Kidney capillary endothelial cell (primary cell): ENCODE measurements at places on chromosomes 5 and 9.

DNA sequence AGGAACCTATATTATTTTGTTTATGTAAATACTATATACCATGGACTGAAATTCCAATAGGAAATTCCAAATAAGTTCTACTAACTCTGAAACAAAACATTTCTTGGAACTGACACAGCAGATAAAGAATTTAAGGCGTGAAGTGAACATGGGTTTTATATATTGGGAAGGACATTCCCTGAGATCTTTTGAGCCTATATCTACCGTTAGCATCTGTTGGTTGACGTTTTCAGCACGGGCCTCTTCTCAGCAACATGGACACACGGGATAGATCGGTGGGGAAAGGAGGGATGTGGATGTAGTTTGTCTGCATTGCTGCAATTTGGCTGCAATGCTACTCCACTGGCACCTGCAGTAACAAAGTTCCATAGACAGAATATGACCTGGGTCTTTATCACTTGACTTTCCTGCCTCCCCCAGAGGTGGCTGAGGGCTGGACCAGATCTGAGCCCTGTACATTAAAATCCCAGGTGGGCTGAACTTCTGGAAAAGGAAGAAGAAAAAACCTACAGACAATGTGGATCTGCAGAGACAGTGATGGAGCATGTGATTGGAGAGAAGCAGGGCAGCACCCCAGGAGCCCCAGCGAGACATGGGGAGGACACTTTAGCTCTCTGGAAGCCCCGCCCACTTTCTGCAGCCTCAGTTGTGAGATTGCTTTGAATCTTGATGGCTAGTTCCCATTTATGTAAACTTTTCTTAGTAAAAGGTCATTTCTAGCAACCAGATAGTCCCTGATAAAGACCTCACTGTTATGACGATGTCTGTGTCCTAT lies 91.2 kb upstream of the CPEB4 start:
- DNase-seq = no peak

DNA sequence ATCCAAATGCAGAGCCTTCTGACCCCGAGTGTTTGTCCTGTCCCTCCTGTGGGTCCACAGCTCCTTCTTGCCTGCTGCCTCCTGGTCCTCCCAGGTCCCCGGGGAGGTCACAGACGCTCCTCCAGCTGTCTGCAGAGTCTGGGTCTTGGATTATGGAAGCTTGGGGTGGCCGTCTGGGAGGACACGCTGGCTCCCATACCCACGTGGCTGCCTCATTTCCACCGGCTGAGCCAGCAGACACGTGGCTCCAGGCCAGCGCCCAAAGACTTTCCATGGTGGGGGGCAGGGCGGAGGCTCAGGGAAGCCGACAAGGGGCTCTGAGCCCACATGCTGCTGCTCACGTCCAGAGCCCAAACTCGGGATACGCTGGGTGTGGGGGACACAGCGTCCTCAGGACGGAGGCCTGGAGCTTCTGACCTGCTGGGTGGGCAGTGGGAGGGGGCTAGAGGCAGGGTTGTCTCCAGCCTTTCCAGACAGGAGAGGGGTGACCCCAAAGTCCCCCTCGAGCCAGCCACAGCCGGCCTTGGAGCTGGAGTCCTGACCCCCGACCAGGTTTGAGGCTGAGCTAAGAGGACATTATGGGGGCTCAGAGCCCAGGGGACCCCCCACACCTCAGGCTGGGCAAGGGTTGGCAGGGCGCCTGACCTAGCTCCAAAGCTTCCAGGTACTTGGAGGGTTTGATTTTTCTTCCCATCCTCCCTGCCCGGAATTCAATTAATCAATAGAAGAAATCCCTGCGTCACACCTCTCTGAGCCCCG lies 24.2 kb upstream of the RNU6ATAC start:
- no peak for DNase-seq

DNA sequence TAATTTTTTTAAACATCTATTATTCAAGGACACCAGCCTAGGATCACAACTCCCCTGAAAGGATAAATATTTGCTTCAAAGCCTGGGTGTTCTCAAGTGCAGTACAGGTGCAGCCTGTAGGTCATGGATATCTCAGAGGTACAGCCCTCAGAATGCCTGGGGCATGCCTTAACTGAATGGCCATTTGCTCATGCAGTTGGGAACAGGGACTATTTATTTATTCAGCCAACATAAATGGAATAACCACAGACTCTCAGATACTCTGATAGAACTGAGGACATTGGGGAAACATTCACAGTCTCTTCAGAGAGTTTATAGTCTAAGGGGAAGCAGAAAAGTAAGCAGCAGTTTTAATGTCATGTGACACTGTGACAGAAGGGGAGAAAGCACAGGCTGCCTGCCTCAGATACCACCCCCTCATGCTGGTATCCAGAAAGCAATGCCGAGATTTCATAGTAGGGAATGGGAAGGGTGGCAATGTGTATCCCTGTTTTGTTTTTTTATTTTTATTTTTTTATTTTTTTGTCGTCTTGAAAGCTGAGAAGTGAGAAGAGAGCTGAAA lies 112.6 kb downstream of the MACIR start:
- DNase-seq = no peak

DNA sequence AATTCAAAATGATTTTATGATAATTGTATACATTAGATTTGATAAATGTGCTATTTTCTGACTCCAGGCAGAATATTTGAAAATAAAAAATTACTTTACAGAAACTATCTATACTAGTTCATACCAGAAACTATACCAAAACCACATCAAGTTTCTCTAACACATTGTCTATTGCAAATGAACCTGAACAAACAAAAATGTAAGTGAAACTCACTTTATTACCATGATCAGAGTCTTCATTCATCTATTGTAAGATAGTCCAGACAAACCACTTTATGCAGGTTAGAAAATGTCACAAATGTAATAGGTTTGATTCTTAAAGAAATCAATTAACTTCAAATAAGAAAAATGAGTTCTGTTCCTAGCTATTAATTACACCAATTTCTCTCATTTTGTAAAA lies 99.4 kb downstream of the OXCT1 start:
- DNase-seq = no peak

- no peak for DNase-seq
Observed at GRCh38 chr9:102237094-102237493, 498.6 kb upstream of the GRIN3A start.

DNA sequence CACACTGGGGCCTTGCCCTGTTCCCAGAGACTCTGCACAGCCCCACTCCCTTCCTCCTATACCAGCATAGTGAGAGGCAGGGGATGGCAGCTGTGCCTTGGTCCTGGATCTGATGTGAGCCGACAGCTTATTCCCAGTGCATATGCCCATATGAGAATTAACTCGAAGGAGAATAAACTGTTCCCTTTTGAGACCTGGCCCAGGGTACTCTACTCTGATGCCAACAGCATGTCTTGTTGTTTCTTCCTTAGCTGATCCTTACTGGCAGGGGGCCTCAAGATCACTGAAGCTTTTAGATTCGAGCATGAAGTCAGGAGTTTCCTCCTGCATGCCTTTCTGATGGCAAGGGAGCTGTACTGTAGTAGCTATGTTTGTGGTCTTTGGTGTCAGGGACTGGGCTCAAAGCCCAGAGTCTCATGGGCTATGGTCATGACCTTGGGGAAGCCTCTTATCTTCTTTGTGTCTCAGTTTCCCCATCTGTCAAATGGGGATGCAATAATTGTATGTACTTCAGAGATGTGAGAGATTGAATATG lies 57.1 kb downstream of the DOCK2 start:
- no peak for DNase-seq

- DNase-seq = no peak
Observed at GRCh38 chr5:73950441-73950873, 324.5 kb downstream of the ARHGEF28 start.

DNA sequence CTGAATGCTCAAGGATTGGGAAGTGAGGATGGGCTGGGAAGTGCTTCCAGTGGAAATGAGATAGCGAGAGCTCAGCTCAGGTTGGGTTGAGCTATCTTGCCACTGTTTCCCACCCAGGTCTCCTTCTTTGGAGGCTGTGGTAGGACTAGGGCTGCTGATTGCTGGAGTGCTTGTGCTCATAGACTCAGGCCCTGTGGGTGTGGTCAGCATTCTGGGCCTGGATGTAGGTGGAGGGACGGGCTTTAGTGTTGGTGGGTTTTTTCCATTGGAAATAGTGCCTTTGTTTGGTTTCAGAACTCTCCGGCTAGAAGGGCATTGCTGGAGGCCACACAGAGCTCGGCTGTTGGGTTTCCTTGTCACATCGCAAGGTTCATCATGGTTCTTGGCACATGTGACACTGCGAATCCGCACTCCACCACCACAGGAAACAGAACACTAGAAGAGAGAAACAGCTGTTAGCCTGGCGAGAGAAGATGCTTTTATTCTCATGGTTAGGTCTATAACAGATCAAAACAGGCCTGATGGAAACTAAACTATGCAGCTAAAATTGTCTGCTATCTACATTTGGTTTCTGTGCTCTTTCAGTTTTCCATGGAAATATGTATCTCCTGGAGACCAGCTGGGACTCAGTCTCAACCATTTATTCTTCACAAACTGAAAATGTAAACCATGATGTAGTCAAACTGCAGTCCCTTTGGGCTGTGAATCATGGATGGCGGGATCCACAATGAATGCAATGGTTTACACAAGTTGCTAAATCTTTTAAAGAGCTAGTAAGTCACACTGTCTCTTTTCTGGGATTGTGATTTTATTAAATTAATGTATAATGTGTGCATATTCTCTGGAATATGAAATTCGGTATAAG lies 136.2 kb downstream of the TARS1 start:
- DNase-seq = no peak

DNA sequence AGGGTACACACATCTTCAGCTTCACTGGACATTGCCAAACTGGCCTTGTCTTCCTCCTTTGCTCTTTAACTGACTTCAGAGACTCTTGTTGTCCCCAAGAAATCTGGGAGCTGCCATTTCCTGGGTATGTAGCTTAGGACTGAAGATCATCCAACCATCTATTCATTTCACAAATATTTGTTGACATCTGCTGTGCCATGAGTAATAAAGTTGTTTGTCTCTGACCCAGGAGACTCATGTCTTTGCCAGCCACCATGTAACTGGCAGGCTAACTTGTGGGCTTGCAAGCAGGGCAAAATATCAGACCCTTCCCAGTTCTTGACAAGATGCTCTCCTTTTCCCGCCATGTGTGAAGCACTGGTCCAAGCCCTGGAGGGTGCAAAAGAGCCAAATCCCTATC lies 17.1 kb upstream of the TOR1B start:
- DNase-seq = no peak

DNA sequence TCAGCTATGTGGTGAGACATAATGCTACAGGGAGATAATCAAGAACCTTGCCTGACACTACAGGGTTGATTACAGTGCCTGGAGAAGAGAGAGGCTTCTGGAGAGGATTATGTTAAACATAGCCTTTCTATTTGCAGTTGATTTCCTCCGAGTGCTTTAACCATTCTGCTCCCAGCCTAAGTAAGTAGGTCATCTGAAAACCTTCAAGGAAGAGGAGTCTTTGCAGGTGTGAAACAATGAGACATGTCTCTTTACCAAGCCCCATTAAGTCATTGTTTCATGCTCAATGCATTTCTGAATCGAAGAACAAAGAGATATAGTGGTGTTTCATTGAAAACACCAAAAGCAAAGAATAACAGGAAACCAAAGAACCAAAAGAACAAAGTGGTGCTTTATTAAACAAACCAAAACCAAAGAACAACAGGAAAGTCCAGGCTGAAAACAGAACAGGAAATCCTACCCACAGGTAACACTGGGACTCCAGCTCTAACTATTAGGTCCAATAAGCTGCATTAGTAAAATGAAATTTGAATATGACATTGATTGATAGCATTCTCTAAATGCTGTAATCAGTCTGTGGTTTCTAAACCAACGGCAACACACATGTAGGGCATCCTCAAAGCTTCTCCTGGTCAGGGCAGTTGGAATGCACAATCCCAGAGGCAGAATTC lies 113.3 kb upstream of the SPATA31D4 start:
- no peak for DNase-seq

DNA sequence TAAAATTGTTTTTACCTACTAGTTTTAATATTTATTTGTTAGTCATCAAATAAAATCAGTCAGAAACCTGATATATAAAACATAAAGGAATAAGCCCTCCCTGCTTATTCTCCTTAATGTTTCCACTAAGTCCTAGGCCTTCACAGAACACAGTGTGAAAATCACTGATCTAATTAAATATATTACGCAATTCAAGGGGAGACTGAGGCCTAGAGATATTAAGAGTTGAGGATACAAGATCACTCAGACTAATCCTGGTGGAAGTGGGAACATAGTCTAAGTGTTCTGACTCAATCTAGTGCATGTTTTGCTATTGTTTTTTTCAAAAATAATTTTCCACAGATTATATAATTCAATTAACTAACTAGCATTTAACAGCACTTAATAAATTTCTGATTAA lies 401.1 kb downstream of the SLCO4C1 start:
- no peak for DNase-seq

GRCh38 chr9:33440204-33440603 lies 7.2 kb downstream of the AQP3 start:
- DNase-seq = no peak

- DNase-seq = no peak
Observed at GRCh38 chr9:94948567-94949235, 222.2 kb downstream of the AOPEP start.

DNA sequence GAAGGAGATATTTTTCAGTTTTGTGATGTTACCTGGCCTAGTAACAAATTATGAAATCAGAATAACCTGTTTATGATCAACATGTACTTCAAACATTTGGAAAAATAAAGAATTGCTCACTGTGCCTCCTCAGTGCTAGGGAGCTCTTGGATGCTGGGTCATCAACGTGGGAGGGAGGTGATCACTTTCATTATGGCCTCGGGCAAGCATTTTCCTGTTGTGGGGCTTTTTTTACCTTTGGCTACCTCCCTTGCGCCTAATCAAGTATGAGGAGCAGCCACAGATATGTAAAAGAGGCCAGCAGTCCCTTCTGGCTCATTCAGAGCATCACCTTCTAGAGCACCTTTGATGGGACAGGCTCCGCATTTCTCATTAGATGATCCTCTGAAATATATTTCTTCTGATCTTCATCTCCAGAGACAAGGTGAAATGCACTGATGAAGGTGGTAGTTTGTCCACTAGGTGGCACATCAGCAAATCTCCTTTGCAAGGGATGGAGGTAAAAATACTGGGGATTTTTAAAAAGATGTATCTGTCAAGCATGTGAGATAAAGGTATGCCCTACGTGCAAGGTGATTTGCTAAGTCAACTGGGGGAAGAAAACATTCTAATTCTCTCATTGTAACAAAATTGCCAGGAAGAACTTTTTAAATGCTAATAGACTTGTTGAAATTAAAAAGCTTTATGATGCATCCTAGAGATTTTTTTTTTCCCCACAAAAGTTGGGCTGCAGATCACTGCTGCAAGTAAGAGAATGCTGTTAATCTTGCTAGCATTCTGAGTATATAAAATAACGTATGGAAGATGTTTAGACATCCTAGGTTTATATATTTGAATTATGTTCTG lies 218.2 kb downstream of the MAST4 start:
- DNase-seq = peak; percentile 61

GRCh38 chr5:7815892-7816534 lies 34.9 kb downstream of the CFAP90 start:
- DNase-seq = peak; percentile 58

- peak; percentile 78 for DNase-seq
Observed at GRCh38 chr5:142826741-142827492, 56.7 kb downstream of the ARHGAP26 start.
